ENCODE measurements at places on chromosomes 5 and 9.
A peak's percentile ranks its signal among the peaks of the same experiment; 100 is the strongest.

DNA sequence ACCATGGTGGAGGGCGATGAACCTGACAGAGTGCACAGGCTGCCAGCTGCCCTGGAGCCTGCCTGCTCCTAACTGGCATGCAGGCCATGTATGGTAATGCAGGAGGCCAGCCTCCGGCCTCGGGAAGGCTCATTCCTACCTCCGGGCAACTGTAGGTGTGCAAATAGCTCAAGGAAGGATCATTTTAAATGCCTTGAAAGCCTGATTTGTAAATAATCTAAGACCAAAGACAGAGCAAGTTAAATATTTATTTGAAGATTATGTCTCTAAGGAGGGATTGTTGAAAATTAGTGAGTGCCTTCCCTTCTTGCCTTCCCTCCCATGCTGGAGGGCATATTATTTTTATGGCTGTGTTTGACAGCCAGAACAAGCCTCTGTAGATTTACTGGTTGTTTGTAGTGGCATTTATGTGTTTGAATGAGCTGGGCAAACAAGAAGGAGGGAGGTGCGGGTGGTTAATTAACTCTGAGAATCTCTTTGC lies 285.7 kb upstream of the TUT7 start:
- DNase-seq: no peak

DNA sequence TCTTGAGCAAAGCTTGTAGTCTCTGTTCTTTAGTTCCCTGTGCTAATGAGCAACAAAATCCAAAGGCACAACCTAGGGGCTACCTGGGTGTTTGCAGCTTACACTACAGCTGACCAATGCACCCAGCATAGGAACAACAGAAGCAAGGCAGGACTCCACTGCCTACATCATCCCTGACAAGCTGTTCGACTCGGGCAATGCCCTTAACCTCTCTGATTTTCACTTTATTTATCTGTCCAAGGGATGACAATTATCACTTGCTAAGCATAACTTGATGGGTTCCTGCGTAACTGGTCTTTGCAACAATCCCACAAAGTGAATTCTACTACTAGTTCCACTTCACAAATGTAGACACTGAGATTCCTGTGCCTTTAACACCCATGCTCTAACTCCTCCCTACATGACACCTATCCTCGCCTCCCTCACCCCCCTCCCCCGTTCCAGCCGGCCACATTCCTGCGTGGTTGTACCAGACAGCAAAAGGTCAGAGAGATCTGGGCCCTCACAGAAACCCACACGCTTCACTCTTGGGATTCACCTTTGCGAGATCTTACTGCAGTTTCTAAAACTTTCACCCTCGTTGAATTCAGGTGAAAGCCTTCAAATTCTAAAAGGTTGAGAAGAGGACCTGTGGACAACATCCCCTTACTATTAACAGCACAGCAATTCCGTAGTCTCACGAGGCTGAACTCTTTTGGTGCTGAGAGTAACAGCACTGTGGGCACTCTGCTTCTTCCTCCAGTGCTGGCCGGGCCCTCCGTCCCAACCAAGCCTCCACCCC lies 995 bp downstream of the IPPK start:
- peak; percentile 63 for DNase-seq

GRCh38 chr9:1276474-1276873 lies 226.3 kb downstream of the DMRT2 start:
- DNase-seq: no peak

- no peak for DNase-seq
Measured at GRCh38 chr5:53084546-53085255, 24.9 kb downstream of the MOCS2 start.

DNA sequence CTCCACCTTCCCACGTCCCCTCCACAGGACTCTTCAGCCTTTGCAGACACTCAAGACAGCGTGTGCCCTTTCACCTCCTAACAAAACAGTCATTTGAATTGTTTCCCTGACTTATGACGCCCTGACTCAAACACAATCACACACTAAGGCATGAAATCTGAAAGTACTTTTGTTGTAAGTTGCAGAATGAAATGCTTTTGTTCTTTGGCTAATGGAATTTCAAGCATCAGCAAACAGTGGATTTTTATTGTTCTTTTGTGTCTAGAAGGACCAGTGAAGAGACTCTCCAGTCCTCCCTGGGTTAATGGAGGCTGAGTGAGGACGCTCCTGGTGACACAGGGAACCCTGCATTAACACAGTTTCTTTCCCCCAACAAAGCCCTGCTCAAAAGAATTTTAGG lies 380.1 kb downstream of the CTNND2 start:
- no peak for DNase-seq

DNA sequence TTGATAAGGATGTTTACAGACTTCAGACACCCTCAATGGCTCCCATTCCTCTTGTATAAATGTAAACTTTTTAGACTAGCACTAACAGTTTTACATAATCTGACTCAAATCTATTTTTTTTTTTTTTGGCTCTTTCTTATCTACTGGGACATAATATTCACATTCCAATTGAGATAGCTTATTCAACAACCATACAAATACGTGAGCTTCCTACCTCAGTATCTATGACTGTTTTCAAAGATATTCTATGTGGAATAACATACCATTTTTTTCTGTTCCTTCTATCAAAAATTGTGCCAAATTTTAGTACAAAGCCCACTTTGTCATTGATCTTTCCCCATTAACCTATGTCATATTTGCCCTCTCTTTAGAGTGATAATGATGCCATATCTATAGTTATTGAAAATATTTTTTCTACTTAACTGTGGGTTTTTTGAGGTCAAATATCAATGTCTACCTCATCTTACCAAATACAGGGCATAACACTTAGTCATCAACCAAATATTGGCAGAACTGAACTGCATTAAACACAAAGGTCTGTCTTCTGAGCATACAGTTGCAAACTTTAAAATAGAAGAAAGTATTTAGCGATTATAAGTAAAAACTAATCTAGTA lies 482.6 kb downstream of the PTPRD start:
- no peak for DNase-seq

- DNase-seq: no peak
Measured at GRCh38 chr5:178625679-178626483, 969 bp downstream of the CLK4 start.

- DNase-seq: no peak
Measured at GRCh38 chr9:115164511-115164974, 46.6 kb upstream of the TNC start.

GRCh38 chr5:158816011-158816696 lies 283.6 kb downstream of the EBF1 start:
- DNase-seq: no peak

DNA sequence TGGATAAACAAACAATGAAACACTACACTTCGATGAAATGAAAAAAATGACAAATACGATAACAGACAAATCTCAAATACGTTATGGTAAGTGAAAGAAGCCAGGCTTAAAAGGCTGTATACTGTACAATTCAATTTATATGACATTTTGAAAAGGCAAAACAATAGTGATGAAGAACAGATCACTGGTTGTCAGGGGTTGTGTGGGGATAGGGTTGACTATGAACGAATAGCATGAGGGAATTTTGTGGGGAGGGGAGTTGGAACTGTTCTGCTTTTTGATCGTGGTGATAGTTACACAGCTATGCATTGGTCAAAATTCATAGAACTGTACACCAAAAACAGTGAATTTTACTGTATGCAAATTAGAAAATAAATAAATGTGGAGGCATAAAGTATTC lies 7.8 kb upstream of the FER start:
- DNase-seq: no peak

DNA sequence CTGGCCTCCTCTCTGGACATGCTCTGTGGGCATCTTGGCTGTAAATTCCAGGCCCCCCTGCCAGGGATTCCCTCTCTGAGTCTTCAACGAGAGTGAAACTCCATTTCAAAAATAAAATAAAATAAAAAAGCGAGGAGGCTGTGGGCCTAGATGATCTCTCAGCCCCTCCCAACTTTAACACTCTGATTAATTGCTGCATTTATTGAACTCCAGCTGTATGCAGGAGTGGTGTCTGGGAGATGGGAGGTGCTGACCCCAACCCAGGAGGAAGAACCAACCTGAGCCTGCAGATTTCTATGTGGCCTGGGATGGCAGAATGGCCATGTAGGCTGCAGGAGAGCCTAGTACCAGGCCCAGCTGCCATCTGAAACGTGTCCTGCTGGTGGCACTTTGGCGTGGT lies 154.5 kb upstream of the IER5L start:
- no peak for DNase-seq

- DNase-seq: no peak
Measured at GRCh38 chr5:127650022-127650421, 1.1 kb downstream of the CTXN3 start.

DNA sequence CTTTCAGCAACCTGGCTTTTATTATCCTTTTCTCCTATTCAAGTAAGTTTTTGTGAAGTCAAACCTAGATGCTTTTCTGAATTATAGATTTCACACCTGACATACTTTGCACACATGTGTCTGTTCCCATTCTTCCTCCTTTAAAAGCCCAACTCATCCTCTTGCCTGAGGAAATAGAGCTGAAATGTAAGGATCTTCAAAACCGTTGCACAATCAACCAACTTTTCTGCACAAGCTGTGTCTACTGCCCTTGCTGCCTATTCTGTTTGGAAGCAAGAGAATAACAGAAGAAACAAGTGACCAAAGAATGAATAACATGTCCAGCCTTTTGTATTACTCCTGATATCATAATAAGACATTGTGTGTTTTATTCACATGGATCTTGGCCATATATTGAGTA lies 95.1 kb upstream of the ITGA1 start:
- no peak for DNase-seq

GRCh38 chr5:142831009-142831383 lies 60.8 kb downstream of the ARHGAP26 start:
- DNase-seq: no peak

DNA sequence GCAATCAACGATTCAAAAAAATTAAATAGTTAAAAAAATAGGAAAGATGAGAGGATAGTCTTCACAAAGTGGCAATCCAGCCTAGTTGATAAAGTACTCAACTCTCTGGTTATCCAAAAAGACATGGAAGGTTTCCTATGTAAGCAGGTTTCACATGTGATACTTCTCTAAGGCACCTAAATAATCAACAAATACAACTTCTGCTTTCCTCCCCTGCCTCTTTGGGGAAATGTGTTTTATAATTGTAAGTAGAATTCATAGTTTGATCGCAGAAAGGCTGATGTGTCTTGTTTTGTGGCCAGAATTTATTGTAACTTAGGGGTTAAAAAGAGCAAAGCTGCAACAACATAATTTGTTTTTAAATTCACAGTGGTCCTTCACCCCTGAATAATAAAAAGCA lies 855.5 kb upstream of the DMAC1 start:
- DNase-seq: no peak

DNA sequence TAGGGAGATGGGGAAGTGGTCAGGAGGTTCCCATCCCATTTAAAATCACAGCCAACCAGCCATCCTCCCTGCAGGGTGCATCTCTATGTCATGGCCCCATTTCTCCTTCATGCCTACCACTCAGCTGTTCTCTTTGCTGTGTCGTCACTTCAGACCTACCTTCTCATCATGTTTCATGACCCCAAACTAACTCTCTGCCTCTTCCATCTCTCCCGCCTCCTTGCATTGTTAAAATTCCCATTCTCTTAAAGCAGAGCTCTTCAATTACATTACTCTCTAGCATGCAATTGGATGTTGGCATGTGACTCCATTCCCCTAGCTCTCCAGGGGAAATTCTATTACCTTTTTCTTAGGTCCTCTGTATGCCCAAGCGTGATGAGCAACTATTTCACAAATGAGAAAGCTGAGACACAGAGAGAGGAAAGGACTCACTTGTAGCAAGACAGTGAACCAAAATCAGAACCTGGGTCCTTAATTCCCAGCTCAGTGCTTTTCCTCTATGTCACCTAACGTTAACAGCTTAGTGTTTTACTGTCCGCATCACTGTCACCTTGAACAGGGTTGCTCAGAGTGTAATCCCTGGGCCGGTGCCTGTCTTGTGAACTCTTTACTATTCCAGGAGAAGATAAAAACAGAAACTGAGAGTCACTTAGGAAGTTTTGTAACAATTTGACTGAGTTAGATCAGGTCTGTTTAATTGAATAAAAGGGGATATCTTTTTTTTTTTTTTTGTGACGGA lies 28.1 kb downstream of the PDE6A start:
- no peak for DNase-seq

- DNase-seq: no peak
Measured at GRCh38 chr9:36971935-36972488, 62.1 kb downstream of the PAX5 start.

GRCh38 chr9:121640076-121640475 lies 11.4 kb upstream of the DAB2IP start:
- peak; percentile 33 for DNase-seq

DNA sequence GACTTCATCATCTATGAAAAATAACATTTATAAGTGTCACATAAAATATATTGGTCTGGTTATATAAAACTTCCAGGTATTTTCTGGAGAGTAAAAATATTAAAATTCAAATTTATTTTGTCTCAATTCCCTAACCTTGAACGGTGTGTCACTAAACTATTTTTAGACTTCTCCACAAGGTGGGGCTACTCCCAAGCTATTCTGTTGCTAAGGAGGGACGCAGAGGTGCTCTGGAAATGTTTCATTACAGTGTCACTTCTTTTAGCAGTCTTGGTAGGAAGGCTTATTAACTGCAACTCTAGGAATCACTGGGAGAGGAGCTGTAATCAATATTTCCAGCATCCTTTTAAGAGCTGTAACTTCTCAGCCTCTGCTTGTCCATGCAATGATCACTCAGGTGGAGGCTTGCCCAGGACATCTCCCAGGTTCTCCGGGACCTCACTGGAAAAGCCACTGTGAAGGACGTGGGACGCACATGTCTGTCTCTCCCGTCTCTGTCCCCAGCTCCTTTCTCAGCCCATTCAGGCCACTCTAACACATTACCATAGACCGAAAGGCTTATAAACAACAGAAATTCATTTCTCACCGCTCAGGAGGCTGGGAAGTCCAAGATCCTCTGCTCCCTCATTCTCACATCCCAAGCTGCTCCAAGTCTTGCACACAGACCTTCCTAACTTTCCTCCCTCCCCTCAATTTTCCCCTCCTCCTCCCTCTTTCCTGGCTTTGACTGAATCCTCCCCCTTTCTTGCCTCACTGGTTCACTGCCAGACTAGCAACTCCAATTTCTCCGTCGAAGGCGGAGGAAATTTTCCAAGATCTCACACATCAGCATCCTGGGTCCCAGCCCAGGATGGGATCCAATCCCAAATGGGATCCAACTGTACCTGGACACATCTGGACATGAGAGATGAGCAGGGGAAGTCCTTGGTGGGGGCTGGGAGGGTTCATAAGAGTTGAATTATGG lies 32.7 kb upstream of the DNAH5 start:
- no peak for DNase-seq

GRCh38 chr5:143271431-143271830 lies 132.1 kb downstream of the NR3C1 start:
- no peak for DNase-seq

Measured in stimulated activated CD4-positive, alpha-beta T cell treated with anti-CD3 and anti-CD28 coated beads, Interleukin-2, amount 100 ng/mL, for 24 hours (primary cell).